ENCODE measurements at places on chromosomes 5 and 9.

DNA sequence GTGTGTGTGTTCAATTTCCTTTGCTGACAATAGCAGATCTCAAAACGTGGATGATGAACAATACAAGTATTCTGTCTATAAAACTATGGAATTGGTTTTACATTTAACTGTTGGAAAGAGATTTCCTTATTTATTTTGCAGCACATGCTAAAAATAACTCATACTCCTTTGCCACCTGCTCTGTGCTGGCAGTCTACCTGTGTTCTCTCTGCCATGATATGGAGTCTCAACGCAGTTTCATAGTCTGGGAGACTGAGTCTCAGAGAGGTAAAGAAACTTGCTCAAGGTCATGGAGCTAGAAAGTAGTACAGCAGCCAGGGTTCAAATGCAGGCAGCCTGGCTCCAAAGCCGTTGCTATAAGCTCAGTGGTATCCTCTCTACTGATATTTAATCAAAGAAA lies 466.0 kb upstream of the DAP start:
- no peak for DNase-seq

DNA sequence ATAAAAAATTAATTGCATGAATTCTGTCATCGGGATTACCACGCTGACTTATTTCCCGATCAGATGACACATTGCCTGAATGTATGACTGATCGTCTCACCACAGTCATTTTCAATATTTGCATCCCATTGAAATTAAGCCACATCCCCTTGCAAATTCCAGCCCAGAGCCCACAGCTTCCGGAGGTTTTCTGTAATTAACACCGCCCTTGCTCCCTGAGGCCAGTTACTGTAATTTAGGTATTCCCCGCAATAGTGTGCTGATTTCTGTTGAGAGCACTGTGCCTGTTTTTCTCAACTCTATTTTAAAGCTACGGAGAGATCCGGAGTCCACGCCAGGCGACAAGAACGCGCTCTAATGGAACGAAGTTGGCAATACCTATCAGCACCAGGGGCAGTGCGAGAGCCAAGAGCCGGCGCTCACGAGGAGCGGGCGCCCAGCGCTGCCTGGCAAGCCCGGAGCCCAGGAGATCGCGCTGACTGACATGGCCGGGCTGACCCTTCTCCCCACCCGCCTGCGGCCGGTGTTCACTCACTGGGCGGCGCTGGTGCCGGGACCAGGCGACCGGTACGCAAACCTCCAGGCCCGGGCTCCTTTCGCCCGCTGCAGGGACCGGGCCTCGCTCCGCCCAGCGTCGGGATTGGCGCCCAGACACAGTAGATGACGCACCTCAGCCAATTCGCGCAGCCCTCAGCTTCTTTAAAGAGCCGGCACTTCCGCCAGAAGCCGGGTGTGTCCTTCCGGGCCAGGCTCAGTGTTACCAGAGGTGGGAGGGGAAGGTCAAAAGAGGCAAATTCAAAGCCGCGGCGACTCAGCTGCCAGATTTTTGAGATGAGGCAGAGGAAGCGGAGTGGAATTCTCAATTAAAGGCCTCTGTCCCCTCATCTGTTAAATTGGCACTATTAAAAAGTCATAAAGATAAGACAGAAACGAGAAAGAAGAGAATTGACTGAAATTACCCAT lies at the start of gene PLGRKT:
TSS of gene PLGRKT (minus strand) at position 672 of the 963 bp plus-strand sequence. CDS start 5,948 bp downstream, outside the sequence.
- peak; percentile 92 for DNase-seq

- no peak for DNase-seq
Observed at GRCh38 chr5:61675015-61675692, 343.1 kb downstream of the ZSWIM6 start.

DNA sequence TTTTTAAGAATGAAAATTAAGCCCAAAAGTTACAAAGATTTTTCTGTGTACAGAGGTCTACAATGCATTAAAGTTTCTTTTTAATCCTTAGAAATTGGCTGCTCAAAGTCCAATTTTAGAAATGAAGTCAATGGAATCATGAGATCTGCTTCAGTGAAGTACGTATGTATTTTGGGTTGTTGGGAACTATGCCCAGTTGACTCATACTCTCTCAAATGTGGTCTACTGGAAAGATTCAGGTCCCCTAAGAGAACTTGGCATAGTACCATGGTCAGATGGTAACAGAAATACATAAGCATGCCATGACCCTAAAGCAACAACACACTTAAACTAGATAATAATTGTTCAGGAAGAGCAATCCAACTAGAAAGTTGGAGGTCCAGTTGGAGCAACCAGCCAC lies 23.0 kb downstream of the FBLL1 start:
- DNase-seq, result no peak

DNA sequence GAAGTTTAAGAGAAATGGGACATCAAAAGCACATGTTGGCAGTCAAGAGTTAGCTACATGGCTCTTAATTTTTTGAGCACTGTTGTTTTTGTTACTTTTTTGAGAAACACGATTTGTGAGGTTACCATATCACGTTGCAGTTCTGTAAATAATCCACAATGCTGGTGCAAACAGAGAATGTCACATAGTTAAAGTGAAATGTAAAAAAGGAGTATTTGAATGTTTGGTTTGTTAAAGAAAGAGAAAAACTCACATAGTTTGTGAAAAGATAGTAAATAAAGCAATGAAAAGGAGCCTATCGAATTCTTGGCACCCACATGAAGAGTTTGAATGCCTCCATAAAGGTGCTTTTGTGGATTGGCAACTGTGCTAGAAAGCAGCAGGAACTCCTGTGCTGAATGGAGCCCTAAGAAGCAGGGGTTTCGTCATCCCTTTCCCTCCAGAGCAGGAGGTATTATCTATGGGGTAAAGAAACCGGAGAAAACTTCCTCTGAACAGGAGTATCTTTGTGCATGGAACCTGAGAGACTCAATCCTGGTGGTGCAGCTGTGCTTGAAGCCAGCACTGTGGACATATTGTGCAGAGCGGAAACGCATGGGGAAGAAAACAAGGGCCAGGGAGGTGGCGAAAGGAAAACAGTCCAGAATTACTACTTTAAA lies 148.5 kb upstream of the OTULINL start:
- no peak for DNase-seq

DNA sequence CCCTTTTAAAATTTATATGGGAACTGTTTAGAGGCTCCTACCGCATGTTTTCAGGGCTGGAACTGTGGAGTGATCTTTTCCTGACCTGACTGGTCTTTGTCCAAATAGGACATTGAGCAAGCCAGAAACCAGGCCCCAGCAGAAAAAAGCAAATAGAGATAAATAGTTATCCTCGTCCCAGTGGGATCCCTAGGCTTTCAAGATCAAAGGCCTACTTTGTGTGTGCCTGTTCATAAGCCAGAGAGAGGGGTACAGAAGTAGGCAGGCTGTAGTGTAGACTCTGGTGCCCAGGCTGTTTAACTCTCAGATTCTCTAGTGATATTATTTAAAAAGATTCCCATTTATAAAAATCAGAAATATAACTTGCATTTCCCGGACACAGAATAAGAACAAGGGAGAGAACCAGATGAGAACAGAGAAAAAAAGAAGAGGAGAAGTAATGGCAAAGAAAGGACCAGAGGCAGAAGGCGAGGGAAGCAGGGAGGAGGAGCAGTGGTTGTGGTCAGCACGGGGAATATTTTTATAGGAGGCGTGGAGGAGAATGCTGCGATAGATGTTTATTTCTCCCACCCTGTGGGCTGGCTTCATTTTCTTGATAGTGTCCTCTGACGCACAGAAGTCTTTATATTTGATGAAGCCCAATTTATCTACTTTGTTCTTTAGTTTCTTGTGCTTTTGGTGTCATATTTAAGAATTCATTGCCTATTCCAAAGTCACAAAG lies 101.2 kb downstream of the AOPEP start:
- no peak for DNase-seq

DNA sequence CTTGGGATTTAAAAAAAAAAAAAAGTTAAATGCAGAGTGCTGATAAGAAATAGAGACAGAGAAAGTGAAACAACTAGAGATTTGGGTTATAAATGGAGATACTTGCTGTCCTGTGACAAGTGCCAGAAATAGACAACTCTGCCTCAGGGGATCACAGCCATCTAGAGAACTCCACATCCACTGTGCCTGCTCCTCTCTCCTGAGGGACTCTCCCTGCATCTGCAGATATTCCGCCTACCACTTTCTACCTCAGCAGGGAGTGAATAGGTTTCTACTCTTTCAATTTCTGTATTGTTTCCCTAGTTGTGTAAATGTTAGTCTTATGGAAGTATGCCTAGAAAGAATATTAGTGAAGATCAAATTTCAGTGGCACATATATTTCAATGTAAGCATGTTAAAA lies 307.2 kb downstream of the HTR1A start:
- DNase-seq, result no peak

GRCh38 chr9:33320230-33320567 lies 29.9 kb downstream of the NFX1 start:
- no peak for DNase-seq

- DNase-seq, result no peak
Observed at GRCh38 chr5:32951003-32951402, 239.9 kb downstream of the NPR3 start.

DNA sequence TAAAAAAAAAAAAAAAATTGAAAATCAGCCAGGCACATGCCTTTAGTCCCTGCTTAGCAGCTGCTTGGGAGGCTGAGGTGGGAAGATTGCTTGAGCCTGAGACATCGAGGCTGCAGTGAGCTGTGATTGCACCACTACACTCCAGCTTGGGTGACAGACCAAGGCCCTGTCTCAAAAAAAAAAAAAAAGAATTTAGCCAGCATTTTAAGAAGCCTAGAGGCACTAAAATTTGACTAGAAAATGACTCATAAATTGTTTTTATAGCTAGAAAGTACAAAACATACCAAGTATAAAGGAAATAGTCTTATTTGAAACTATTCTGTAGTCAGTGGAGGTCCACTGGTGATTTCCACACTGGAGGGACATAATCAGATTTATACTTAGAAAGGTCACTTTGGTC lies 17.5 kb downstream of the LRRC70 start:
- DNase-seq, result no peak

DNA sequence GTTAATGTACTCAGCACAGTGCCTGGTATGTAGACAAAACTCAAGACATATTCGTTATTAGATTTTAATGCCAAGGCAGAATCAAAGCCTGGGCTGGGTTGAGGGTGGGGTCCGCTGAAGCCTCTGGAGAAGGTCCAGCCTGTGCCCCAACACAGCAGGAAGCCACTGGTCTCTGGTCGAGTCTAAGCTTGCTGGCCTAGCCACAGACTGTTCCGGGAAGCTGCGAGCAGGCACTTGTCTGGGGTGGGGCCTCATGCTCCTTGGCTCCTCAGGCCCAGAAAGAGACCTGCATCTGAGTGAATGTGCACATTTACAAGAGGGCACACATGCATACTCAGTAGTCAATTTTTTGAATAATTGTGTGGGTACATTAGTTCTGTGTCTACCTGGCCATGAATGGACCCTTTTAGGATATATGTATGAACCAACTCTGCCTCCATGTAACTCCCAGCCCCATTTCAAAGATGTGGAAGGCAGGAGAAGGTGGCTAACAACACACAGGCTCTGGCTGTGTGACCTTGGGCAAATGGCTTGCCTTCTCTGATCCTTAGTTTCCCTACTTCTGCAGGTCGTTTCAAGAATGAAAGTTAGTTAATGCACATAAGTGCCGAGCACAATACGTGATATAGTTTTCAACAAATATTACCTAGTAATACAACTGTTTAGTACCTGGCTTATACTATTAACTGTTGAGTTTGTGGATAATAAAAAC lies 18.3 kb downstream of the FAT2 start:
- DNase-seq, result no peak

- no peak for DNase-seq
Observed at GRCh38 chr5:57698802-57699201, 216.2 kb upstream of the ACTBL2 start.

DNA sequence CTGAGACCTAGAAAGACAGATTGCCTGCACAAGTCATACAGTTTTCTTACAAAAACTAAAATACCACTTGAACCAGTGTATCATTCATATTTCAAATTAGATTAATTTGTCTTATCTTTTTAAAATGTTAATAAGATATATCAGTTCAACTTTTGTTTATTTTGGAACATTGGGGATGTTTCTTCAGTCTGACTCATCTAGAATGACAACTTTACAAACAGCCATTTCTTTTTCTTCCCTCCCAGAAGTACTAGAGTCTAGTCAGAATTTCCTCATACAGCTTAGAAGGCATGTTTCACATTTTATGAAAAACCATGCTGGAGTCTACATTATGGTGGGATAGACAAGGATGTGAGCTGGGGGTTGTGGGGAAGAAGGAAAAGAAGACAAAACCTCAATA lies 262.5 kb downstream of the NFIB start:
- DNase-seq, result no peak

GRCh38 chr9:105447386-105447813 lies 434 bp upstream of the FSD1L start:
- DNase-seq, result no peak

DNA sequence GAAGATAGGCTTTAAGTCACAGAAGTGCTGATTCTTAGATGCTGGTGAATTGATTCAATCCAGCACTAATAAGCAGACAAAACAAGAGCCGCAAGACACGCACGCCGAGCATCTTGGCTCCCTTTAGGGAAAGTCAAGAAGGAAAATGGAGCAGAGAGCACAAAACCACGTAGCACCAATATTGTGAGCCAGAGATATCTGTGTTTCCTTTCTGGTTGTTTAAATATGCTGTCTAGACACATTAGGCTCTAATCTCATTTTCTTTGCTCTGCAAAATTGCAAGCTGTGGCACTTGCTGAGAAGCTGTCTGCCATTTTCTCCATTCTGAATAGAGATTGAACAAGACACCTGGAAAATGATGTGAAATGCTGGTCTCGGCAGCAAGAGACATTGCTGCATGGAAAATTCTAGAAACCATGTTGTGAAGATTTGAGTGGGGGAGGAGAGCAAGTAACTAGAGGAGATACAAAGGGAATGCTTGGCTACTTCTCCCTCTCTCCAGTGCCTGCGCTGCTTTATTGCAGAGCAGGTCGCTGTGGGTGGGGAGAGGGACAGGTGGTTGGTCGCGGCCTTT lies 336.3 kb downstream of the MED10 start:
- DNase-seq, result no peak

DNA sequence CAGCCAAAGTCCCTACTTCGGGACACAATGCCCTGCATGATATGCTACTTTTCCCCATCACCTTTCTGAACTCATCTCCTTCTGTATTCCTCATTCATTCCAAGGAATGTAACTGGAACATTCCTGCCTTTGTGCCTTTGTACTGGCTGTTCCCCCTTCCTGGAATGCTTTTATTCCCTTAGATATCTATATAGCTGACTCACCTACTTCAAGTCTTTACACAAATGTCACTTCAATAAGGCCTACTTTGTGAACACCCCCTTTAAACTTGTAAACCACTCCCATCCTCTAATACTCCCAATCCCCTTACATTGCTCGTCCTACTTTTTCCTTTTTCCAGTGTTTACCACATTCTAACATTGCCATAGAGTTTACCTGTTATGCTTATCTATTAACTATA lies 2.4 kb downstream of the NOL6 start:
- DNase-seq, result no peak

GRCh38 chr9:5455181-5455580 lies 4.8 kb downstream of the CD274 start:
- no peak for DNase-seq

DNA sequence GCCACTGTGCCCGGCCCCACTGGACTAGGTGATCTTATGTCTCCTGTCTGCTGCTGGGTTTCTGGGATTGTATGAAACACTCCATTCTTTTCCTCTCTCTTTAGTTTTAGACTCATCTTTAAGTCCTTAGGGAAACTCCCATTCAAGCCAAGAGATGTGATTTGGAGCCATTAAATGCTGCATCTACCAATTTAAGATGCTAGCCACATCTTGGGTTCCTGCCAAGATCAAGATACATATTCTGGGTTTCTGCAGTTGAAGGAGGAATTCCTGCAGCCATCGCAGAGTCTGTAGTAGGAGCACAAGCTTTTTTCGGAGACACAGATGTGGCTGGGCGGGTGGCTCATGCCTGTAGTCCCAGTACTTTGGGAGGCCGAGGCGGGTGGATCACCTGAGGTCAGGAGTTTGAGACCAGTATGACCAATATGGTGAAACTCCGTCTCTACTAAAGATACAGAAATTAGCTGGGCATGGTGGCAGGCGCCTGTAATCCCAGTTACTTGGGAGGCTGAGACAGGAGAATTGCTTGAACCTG lies 23.2 kb downstream of the STXBP1 start:
- no peak for DNase-seq
